Caudate nucleus (tissue), 63 donors: ENCODE measurements at places on chromosomes 4 and X.

- no peak for DNase-seq
Observed at GRCh38 chr4:7521666-7522065, 86.9 kb upstream of the PSAPL1 start.

DNA sequence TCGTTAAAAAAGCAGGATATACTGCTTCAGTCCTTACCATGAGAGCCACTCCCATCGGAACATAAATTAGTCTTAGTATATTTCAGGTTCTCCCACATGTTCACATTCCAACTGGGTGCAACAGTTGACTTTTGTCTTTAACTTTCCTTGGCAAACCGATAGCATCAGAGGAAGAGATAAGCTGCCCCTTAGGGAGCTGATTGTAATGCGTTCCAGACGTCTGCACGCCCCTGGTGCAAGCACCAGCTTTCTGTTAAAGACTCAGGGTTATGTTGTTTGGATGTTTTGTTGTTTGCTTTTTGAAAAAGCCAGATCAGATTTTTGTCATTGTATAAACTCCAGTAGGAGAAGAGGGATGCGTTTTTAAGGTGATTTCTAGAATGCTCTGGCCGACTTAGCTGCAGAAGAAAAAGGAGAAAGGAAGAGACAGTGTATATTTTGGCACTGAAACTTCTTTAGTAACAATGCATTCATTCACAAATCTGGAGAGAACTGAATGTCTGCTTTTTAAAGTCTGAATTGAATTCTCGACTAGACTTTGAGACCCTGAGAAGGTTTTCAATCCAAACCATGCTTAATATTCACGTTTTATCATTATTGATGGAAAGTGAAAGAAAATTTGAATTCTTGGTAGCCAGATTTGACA, 160.9 kb downstream of the CBR4 start:
- no peak for DNase-seq

DNA sequence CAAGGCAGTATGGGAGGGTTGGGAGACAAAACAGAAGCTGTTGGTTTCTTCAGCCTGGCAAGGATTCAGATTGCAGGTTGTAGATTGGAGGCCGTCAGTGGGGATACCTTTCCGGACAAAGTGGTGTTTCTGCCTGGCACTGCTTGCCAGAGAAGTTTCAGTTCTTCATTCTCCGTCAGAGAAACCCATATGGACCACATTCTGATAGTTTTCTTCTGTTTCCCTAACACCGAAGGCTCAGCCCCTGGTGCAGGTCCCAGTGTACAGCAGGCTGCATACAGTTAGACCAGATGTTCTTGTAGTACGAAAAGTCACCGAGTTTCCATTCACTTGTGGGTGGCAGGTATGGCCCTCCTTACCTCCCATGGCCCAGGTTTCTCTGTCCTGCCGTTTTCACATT, 107.3 kb downstream of the PTTG2 start:
- no peak for DNase-seq

DNA sequence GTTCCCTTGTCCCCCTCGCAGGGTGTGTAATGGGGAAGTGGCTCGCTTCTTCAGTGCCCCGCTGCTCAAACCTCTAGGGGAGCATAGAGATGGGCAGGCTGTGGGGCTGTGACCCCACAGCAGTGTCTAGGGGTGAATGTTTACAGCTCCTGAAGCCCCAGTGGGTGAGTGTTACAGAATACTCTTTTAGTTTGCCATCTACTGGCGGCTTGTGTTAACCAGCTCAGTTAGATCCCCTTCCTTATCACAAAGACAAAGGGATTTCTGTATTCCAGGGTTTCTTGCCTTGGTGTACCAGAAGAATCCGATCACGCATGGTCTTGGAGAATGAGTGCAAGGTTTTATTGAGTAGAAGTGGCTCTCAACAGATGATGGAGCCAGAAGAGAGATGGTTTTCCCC, 108.1 kb upstream of the IQCM start:
- no peak for DNase-seq

DNA sequence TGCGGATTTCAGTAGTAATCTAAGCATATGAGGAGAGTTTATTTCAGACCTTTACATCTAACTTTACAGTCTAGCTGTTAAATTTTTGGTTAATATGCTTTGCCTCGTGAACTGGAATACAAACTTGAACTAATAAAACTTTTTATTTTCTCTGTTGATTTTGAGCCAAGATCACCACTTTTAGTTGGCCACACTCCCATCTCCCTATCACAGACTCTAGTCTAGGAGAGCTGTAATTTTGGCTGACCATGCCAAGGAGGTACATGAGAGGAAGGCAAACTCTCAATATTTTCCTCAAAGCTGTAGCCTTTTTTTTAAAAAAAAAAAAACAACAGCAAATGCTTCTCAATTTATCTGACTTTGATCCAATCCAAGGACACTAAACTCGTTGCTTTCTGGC, 597.5 kb upstream of the PCDH7 start:
- no peak for DNase-seq

GRCh38 chr4:150978738-150979575, 36.1 kb downstream of the LRBA start:
- DNase-seq = no peak

GRCh38 chrX:2176274-2176673, 324.5 kb downstream of the DHRSX start:
- no peak for DNase-seq

DNA sequence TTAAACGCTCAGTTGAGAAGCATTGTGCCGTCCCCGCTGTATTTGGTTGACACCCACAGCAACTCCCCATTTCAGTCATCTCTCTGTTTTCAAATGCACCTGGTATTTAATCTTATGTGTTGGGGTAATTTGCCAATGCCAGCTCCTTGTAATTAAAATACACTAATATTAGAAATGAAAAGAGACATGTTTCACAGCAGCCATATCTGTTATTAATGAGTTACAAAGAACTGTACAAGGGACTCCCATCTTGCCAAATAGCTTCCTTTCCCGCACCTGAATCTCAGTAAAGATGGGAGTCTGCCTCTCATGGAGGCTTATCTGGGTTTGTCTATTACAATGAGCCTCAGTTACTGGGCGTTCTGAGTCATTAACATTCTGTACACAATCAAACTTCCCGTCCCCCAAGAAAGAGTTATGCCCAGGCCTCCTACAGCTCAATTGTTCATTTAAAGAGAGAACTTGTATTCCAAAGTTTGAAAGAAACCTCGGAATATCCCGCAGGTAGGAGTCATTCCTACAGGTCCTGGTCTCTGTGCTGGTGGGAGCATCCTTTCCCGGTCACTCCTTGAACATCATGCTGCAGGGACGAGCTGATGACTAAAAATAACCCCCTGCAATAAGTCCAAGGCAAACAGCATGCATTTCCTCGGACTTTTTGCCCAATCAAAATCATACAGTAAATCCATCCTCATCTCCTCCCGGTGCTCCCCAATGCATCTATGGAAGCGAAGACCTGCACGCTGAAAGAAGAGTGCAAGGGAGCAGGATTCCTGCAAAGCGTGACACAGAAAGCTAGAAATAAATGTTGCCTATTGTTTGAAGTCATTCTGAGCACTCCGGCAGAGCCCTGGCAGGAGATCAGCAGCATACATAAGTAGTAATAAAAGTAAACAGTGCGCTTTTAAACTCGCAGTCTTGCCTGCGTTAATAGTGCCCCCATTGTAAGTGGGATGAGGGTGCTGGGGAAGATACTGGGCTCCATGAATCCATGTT, 926 bp downstream of the NDP start:
- DNase-seq = no peak

DNA sequence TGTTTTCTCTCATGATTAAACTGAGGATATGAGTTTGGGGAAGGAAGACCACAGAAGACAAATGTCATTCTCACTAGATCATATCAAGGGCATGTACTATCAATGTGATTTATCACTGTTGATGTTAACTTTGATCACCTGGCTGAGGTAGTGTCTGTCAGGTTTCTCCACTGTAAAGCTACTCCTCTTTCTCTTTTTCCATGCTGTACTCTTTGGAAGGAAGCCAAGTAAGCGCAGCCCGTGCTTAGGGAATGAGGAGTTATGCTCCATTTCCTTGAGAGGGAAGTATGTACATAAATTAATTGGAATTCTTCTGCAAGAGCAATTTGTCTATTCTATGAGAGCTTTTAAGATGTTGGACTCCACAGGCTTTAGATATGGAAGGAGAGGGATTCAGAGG, 4.0 kb upstream of the KANTR start:
- DNase-seq = no peak
